ENCODE measurements at places on chromosomes 13 and 19. TPM values are rescaled to one million over a fixed set of nuclear protein-coding genes. Genes with fewer than 3 reads are reported as not detected.

OR7G3 gene
- total RNA-seq, result not detected

FXYD7 gene
- total RNA-seq, result not detected

ATP4B gene
- total RNA-seq, result not detected

SLC25A41 gene
- 0.32 TPM for total RNA-seq

PSG3 gene
- total RNA-seq, result not detected

CEACAM5 gene
- total RNA-seq, result not detected

ZNF134 gene
- 7.9 TPM for total RNA-seq

GAPDHS gene
- total RNA-seq, result not detected

NEK3 gene
- total RNA-seq, result 9.4 TPM

ANKRD24 gene
- total RNA-seq, result 0.30 TPM

MBD3L3 gene
- not detected for total RNA-seq

IL11 gene
- total RNA-seq, result 0.32 TPM

FZR1 gene
- 44.3 TPM for total RNA-seq

ZNF845 gene
- total RNA-seq, result 5.6 TPM

ZNF836 gene
- 7.2 TPM for total RNA-seq

IL12RB1 gene
- 43.3 TPM for total RNA-seq

TMEM38A gene
- 0.96 TPM for total RNA-seq

SHD gene
- 1.2 TPM for total RNA-seq

CGB8 gene
- total RNA-seq, result not detected

SBK3 gene
- not detected for total RNA-seq

IGFL1 gene
- total RNA-seq, result not detected

ZNF91 gene
- total RNA-seq, result 26.5 TPM

SIGLEC5 gene
- not detected for total RNA-seq

CRB3 gene
- total RNA-seq, result 0.46 TPM

KCNN1 gene
- 0.14 TPM for total RNA-seq

ONECUT3 gene
- not detected for total RNA-seq

PTH2 gene
- not detected for total RNA-seq

NLRP7 gene
- not detected for total RNA-seq

CNOT3 gene
- 67.5 TPM for total RNA-seq

USPL1 gene
- total RNA-seq, result 14.0 TPM

AKAP8L gene
- 76.6 TPM for total RNA-seq

RXFP2 gene
- total RNA-seq, result not detected

MEF2B gene
- 3.0 TPM for total RNA-seq

NDUFA3 gene
- 115 TPM for total RNA-seq

KLC3 gene
- total RNA-seq, result 0.18 TPM

CGB1 gene
- not detected for total RNA-seq

GAS6 gene
- total RNA-seq, result 0.32 TPM

ZNF333 gene
- 13.0 TPM for total RNA-seq

ZNF540 gene
- total RNA-seq, result 0.41 TPM

PLPPR3 gene
- total RNA-seq, result not detected

ERICH6B gene
- total RNA-seq, result not detected

CEBPA gene
- total RNA-seq, result 0.73 TPM

CEACAM16 gene
- total RNA-seq, result not detected

NOSIP gene
- 67.1 TPM for total RNA-seq

PCP2 gene
- total RNA-seq, result 1.2 TPM

SOX1 gene
- total RNA-seq, result not detected

THOP1 gene
- 178 TPM for total RNA-seq

PEX11G gene
- 2.5 TPM for total RNA-seq

CRX gene
- total RNA-seq, result not detected

KLF12 gene
- total RNA-seq, result 23.3 TPM
